Amygdala (tissue), 56 donors: ENCODE measurements at places on chromosomes 13 and 19.

GRCh38 chr19:53958823-53959757, 3.6 kb upstream of the CACNG8 start:
- no peak for DNase-seq

DNA sequence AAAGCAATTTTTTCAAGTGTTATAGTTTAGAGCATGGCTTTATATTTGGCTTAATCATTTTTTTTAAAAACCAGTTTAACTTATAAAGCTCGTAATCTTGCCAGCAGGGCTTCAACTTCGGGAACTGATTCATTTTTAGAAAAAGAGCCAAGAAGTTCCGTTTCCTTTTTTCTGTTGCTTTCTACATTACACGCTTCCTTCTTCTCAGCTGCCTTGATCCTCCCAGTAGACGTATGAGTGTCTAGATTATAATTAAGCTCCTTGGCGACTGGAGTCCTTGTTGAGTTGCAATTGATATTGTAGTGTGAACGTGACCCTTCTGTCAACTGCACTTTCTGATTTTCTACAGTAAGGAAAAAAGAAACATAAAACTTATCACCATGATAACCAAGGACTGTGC, 497.2 kb downstream of the DIAPH3 start:
- no peak for DNase-seq

GRCh38 chr13:40407567-40407966, 258.9 kb downstream of the FOXO1 start:
- DNase-seq = no peak

DNA sequence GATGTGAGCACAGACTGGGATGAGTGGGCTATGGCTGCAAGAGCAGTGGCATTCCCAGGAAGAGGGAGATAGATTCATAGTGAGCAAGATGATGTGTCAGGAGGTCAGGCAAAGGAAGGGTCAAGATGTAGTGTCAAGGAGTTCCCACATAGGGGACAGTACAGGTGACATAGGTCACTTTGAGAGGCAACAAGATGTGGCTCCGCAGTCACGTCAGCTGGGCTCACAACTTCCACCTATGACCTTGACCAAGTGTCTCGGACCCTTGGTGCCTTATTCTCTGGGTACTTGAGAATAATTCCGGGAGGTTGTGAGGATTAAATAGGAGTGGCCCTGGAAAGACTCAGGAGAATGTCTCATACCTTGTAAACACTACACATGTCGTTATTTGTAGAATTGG, 10.5 kb downstream of the ZNF317 start:
- no peak for DNase-seq
